Pulmonary artery endothelial cell (primary cell): ENCODE measurements at places on chromosomes 5 and 9.

DNA sequence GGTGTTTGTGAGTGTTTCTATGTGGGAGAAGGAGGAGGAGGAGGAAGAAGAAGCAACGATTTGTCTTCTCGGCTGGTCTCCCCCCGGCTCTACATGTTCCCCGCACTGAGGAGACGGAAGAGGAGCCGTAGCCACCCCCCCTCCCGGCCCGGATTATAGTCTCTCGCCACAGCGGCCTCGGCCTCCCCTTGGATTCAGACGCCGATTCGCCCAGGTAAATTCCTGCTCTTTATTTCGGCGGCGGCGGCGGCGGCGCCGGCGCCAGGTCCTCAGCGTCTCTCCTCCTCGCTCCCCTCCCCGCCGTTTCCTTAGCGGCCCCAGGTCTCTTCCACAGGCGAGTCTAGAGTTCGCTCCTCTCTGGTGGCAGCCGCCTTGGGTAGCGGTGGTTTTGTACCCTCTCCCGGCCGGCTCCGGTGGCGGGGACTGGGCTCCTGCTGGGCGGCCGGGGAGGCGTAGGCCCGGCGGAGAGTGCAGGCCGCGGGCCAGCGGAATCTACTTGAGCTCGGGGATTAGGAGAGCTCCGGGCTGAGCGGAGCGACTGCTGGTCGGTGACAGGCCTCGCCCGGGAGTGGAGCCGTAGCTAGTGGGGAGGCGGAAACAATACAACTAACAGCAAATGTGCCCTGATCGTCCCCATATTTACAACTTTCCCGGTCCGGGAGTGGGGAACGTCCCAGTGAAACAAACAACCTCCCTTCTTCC, 547 bp downstream of the NIPBL start:
- DNase-seq: no peak

DNA sequence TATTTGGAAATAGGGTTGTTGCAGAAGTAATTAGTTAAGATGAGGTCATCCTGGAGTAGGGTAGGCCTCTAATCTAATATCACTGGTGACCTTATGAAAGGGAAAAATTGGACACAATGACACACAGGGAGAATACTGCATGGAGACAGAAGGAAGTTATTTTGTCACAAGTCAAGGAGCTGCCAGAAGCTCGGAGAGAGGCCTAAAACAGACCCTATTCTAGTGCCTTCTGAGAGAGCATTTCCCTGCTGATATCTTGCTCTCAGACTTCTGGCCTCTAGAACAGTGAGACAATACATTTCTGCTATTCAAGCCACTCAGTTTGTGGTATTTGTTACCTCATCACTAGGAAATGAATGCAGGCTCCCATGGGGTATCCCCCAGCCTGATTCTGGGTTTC, 332.9 kb downstream of the CSNK1G3 start:
- no peak for DNase-seq

GRCh38 chr9:79120941-79121340, 450.8 kb upstream of the TLE4 start:
- no peak for DNase-seq

GRCh38 chr9:13990331-13990730, 323.6 kb downstream of the NFIB start:
- no peak for DNase-seq

DNA sequence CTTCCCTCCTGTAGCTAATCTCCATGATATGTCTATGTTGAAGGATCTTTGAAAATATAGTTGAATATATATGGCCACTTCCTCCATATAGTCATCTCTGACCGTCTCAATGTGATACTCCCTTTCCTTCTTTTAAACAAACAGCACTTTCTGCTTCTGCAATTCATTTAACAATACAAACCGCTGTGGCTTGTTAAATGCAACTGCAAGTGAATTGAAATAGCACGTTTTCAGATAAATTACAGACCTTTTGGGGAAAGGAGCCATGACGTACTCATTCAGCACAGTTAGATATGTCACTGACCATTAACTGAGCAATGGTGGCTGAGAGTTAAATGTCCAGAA, 82.5 kb downstream of the FBXO38 start:
- DNase-seq: no peak

GRCh38 chr5:89187268-89187667, 304.3 kb upstream of the MEF2C start:
- DNase-seq: no peak

DNA sequence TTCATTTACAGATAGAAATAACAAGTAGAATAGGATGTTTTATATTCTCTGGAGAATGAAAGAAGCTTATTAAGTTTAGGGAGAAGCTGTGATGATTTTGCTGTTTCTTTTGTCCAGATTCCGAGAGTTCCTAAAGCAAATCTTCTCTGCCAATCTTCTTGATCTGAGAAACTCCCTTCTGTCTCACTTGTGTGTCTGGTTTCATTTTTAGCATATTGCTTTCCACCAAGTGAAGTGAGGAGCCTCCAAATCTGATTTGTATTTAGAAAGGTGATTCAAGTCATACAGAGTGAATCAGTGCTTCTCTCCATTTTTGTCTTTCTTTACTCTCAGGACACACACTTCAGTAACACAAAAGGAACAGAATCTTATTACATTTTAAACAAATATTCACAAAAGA, 48.4 kb downstream of the STX17 start:
- no peak for DNase-seq

GRCh38 chr9:137048655-137049543, 2.9 kb upstream of the NPDC1 start:
- no peak for DNase-seq

- DNase-seq: no peak
These were observed 134.5 kb downstream of the TRIO start for GRCh38 chr5:14277385-14278320.

DNA sequence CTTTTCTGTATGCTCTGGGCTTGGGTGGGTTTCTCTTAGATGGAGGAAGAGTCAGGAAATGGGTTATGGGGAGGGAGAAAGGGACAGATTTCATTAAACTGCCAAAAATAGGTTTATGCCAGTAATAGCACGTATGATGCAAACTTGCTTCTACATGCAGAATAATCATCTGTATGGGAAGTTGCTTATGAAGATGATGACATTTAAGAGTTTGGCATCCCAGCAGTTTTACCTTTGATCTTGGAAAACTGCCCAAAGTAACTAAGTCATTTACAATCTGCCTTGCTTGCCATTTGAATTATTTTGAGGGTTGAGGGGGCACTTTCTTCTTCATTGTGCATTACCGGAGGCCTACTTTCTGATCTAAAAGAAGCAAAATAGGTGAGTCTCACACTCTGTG, 282.9 kb upstream of the ANKRD55 start:
- no peak for DNase-seq

DNA sequence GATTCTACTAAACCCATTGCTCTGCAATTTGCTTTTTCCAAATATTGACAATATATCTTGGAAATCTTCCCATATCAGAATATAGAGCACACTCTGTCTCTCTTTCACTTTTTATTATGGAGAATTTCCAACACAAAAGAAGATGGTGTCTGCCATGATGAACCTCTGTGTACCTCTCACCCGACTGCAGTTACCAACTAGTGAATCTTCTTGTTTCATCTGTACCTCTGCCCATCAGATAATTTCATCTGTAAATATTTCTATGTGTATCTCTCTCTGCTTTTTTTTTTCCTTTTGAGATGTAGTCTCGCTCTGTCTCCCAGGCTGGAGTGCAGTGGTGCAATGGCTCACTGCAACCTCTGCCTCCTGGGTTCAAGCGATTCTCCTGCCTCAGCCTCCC, 62.8 kb downstream of the NTNG2 start:
- no peak for DNase-seq

- DNase-seq: no peak
These were observed 51.1 kb downstream of the NUDT12 start for GRCh38 chr5:103511554-103511885.

GRCh38 chr5:35320029-35320428, 89.7 kb upstream of the PRLR start:
- no peak for DNase-seq

DNA sequence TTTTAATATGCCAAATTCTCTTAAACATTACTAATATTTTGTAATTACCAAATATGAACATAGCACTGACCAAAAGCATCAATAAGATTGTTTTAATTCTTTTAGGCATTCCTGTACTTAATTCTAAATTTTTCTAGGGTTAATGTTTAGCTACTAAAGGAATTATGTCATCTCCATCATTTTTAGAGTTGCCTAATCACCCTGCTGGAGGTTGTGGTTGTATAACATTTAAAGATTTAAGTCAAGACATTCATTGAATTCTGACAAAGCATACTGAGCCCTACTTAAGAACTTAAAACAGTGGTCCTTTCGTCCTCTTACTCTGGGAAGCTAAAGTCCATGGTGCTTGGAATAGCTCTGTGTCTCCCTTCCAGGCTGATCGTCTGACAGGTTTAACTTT, 28.1 kb upstream of the DAB2 start:
- DNase-seq: no peak

GRCh38 chr5:152185547-152186245, 219.4 kb downstream of the NMUR2 start:
- DNase-seq: no peak

DNA sequence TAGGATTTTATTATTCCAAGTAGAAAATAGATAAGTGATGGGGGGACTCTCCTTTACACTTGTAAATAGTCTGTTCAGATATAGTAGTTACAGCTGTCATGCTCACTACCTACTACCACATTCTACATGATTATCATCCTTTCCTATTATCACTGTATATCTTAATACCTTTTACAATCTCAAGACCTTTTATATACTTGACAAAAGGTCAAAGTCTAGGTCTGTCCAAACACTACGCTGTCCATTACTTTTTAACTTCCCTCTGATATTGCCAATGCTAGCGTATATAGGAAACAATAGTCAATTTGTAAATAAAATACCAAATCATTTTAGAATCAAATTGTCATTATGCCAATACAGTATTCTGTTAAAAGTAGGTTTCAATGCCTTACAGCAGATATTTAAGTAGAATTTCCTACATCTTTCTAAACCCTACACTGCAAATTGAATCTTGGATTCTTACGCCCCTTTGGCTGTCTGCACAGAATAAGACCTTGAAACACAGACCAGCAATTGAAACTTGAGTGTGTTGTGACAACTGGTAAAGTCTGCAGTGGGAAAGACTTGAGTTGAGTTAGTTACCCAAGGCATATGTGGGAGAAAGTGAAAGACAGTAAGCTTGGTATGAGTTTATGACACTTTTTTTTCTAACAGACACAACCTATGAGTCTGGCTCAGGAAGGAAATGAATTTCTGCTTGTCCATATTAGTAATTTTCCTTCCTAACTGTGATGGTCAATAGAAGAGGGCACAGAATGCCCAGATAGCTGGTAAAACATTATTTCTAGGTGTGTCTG, 827.6 kb upstream of the ACO1 start:
- DNase-seq: no peak
